Stimulated activated CD4-positive, alpha-beta T cell treated with anti-CD3 and anti-CD28 coated beads, Interleukin-15, amount 100 ng/mL, for 48 hours (primary cell): ENCODE measurements at places on chromosomes 12 and 14.
A peak's percentile ranks its signal among the peaks of the same experiment; 100 is the strongest.

DNA sequence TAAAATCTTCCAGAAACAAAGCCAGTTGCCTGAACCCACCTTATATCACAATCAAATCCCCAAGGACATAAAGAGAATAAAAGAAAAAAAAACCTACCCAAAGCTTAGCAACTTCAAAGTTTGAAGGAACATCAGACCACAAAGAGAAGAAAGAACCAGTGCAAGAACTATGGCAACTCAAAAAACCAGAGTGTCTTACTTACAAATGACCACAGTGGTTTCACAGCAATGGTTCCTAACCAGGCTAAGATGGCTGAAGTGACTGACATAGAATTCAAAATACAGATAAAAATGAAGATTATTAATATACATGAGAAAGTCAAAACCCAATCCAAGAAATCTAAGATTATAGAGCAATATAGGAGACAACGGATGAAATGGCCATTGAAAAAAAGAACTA, 56.7 kb downstream of the APOBEC1 start:
- no peak for DNase-seq

- DNase-seq = no peak
Observed at GRCh38 chr14:26722258-26722657, 124.4 kb upstream of the NOVA1 start.

- DNase-seq = no peak
Observed at GRCh38 chr12:66287275-66287674, 15.0 kb upstream of the HELB start.

DNA sequence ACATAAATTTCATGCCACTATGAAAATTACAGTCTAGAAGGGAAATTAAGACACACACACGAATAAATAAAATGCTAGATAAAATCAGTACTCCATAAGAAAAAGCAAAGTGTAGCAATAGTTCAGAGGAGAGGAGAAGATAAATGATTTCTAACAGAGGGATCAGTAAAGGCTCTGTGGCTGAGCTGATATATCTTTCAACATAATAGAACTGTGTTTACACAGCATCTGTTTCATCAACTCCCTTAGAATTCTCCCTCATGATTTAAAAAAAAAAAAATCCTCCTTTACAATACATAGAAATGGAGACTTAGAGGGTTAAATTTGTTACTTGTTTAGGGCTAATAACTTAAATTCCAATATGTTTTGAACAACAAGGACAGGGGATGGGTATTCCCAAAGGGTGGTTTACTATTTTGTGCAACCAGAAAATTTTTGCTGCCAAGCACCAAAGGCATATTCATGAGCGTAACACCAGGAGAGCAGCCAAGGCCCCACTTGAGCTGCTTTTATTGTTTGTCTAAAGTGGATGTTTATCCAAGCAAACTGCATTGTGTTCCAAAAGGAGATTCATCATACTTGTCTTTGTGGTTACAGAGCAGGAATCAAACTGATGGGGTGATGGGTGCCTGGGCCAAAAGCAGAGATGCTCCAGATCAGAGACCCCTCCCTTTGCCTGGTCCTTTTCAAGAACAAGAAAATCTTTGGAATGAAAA, 162.7 kb downstream of the BMP4 start:
- no peak for DNase-seq

GRCh38 chr14:75559451-75560222, 18.8 kb upstream of the FLVCR2 start:
- peak; percentile 55 for DNase-seq

DNA sequence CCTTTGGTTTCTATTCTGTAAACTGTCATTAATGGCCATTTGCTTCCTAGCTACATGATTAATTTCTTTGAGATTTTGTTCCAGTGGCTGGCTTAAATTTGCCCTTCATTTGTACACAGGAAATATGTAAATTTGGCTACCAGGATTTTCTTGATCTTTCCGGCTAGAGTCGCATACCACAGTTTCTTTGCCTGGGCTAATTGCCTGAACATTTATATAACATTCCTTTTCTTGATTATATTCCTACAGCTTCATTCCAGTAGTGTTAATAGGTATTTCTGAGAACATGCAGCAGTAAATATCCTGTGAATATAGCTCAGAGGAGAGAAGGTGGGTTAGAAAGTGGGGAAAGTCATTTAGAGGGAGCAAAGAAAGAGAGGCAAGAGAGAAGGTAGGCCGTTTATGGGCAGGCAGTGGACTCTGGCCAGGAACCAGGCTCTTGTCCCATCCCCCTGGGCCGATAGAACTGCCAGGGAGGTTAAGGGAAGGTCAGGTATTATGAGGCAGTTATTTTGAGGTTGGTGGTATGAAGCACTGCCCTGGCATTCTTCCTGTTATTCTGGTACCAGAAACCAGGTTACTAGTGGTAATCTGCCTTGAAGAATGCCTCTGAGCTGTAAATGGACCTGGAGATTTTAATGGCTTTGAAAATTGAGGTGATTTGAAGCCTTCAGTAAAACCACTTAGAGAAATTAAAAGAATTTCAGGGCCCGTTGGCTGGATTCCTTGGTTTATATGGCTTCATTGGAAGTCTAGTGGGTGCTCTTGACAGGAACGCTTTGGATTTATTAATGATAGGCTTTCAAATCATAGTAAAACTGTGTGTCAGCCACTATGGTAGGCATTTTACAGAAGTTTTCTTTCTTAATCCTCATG, 4.4 kb downstream of the RNF10 start:
- DNase-seq = no peak

DNA sequence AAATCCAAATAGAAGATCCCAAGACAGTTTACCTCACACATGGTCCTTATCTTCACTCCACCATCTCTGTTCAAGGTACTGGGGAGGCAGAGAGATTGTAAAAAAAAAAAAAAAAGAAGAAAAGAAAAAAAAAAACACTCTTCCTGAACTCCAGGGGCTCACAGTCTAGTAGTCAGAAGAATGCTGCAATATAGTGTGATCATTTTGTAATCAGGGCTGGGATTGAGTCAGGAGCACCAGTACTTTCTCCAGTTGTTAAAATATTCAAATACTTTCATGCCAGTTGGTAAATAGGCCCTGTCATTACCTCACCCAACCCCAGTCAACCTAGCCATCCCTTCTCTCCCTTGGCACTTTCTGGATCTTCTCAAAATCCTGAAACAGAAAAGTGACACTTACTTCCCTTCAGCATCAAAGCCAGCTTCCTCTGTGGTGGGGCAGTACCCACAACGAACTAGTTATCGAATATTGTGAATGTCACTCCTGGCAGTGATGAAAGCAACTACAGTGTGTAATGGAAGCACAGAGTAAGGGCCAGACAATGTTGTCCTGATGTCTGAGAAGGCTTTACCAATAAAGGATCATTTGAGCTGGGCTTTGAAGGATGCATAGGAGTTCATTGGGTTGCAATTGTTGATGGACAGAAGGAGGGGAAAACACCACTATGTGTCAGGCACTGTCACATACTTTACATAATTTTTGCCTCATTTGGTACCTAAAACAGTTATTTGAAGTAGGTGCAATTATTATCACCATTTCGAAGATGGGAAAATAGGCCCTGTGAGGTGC, 44.3 kb upstream of the HSPB8 start:
- no peak for DNase-seq

GRCh38 chr14:101217616-101218371, 314.3 kb upstream of the RTL1 start:
- DNase-seq = no peak

GRCh38 chr12:119182701-119183493, 4.2 kb downstream of the HSPB8 start:
- no peak for DNase-seq

DNA sequence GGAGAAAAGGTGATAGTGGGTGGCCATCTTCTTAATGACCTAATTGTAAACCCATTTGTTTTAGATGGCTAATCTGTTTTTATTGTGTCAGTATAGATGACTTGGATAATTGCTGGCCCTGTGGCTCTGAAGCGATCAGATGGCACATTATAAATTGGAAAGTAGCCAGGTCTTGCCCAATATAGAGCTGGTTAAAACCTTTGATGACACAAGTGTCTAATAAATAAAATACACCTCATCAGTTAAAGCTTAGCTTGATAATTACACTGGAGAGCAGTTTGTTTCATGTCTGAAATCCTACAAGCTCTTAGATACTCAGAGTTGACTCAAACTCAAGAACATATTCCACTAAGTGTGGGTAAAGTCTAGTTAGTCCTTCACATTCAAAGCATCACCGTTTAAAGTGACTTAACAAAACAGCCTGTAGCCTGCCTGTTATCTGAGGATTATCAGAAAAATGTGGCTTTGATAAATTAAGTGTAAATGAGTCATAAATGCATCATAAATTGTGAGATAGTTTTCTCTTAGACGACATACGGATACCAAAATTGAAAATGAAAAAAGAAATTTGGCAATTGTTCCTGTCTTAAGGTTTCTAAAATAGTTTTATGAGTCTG, 280.9 kb downstream of the LRIG3 start:
- no peak for DNase-seq

DNA sequence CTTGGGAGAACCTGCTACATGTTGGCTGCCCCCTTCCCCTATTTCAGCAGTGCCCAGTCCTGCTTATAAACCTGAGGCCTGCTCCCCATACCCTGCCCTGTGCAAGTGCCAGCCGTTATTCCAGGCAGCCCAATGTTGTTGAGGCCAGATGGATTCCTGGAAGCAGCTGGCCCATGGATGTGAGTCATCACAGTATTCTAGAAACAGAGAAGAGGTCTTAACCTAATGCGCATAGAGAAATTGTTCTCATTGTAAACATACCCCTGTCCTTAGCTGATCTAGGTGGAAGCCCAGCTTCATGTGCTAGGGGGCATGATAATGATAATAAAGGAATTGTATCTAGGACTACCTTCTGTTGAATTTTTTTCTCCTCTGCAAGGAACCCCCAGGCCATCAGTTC, 69.7 kb downstream of the TSPAN11 start:
- DNase-seq = no peak

DNA sequence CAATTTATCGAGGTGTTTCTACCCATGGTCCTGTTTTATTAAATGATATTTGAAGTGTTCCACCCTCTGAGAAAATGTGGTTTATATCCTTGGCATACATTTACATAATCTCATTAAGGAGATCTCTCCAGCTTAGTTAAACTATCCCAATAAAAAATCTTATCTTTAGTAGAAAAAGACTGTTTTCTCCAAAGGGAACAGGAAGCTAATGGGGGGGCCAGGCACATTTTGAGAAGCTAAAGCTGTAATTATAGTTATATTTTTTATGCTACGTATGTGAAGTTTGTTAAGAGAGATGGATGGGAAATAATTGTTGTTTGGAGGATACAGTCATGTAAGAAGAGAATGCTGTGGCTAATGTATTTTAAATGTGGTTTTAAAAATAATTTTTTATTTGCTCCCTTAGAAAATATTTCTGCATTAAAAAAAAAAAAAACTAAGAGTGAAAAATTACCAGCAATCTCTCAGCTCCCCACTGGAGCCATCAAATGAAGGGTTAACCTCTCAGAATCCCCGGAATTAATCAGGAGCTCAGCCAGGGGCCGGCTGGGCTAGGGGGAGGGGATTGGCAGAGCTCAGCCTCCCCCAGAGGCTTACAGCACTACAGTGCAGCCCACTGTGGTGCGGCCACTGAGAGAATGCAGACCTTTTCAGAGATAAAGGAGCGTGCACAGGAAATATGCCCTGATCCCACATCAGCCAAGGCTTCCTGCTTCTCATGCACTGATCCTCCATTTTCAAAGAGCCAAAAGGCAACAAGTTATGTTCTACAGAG, 185.8 kb downstream of the EGLN3 start:
- DNase-seq = no peak

- DNase-seq = no peak
Observed at GRCh38 chr12:16668198-16668597, 62.2 kb upstream of the LMO3 start.

- no peak for DNase-seq
Observed at GRCh38 chr12:129520739-129521138, 383.1 kb downstream of the TMEM132D start.

DNA sequence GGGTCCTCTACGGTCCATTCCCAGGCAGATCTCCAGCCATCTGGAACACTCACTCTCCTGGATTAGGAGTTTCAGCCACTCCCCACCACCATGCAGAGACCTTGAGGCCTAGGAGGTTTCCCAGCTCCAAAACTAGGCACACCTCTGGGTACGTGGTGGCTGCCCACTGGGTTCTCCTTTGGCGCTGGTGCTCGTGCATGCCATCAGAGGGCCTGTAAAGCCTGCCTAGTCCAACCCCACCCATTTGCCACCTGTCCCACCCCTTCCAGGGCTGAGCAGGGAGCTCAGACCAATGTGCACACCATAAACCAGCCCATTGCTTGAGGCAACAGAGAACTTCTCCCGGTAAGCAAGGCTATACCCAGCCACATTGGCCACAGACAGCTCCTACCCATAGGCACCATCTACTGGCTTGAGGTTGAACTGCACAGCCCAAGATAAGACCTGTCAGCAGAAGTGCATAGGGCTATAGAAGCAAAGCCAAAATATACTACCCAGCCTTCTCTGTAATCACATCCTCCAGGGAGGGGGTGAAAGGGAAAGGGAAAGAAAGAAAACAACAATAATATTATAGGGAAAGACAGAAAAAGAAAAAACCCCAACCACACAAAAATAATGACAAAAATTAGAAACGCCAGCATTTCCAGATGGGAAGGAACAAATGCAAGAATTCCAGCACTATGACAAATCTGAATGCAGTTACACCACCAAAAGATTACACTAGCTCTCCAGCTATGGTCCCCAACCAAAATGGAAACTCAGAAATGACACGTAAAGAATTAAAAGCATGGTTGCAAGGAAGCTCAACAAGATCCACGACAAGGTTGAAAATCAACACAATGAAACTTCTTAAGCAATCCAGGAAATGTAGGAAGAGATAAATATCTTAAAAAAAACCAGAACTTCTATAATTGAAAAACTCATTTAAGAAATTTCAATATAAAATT, 111.9 kb upstream of the CCDC175 start:
- no peak for DNase-seq

DNA sequence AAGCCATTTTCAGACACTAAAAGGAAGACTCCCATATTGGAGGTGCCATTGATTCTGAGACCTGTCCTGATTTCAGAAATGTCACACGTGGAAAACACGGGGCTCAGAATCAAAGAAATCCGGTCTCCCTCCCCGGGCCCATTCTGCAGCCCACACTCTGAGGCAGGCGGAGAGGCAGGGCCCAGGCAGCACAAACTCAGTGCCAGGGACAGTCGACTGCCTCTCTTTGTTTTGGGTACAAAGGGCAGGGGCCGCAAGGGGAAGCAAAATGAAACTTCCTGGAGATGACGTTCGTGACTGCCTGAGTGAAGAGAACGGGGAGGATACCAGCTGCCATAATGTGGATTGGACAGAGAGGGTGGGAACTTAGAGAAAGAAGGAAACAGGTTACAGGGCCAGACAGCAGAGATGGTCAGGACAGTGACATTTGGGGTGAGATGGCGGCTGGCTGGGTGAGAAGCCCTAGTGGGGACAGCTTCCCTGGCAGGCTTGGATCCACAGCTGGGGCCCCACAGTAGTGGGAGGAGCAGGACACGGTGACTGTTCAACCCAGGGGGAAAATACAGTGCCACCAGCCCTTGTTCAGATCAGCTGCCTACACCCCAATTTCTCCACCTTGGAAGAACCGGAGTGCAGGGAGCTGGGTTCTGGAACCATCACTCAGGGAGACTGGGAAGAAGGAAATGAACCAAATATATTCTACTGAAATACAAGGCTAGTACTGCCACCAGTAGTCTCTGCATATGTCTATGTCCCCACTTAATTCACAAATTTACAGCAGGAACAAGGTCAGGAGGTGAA, 8.1 kb downstream of the GAPDH start:
- no peak for DNase-seq
